ENCODE measurements at places on chromosomes 12 and 14. TPM values are rescaled to one million over a fixed set of nuclear protein-coding genes. Genes with fewer than 3 reads are reported as not detected.
A peak's percentile ranks its signal among the peaks of the same experiment; 100 is the strongest.

PPFIA2 gene
- total RNA-seq: 0.83 TPM

PIANP gene
- 0.18 TPM for total RNA-seq

LTBR gene
- total RNA-seq: 122 TPM

CEBPE gene
- total RNA-seq: 0.32 TPM

DNA sequence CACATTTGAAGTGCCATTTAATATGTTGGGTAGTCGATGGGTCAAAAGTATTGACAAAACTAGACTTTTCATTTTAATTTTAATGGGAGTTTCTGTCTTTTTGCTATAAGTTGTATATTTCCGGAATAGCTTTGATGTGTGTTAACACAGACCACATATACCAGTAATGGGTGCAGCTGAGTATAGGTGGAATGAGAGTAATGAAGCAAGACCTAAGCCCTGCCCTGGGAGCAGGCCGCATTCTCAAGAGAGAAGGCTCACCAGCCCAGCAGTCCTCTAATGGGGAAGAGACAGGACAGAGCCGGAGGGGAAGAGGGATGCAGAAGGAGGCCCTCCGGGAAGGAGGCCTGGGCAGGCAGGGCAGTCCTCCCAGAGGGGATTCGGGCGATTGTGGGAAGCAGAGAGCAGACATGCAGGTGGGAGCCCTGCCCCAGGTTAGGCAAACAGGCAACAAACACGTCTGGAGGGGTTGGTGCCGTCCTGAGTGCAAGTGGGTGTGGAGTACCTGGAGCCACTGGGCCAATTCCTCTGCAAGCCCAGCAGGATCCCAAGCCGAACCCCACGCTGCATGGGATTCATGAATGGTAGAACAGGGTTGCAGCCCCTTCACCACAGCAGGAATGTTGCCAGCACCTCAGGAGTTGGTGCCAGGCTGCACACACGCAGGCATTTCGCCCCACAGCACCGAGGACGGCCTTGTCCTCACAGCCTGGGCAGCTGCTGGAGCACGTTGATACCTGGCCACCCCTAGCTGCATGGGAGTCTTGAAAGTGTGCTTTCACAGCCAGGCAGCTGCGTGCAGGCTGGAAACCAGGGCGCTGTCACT is 7.8 kb downstream of the CKB start:
- H3K27ac ChIP-seq: peak overlapping the region; percentile 36
- H3K4me1 ChIP-seq: peaks cover 57% of the 10 kb centered on the region
- H3K27me3 ChIP-seq: no peaks in the 10 kb centered on the region
- DNase-seq: peak; percentile 37
- peaks cover 21% of the 10 kb centered on the region for H3K36me3 ChIP-seq

DNA sequence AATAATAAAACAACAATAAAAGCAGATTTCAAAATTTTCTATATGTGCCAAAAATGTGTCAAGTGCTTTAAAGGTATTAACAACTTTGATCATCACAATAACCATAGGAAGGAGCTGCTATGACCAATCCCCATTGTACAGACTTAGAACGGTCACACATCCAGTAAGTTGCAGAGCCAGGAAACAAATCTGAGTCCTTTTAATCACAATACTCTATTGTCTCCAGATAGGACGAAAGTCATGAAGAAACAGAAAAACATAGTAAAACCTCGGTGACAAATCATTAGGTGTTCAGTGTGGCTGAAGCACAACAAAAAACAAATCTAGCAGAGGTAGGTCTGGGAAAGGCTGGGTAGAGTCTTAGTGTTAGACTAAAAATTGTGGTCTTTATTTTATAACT is 178.8 kb downstream of the GRIP1 start:
- DNase-seq: no peak
- H3K4me3 ChIP-seq: no peak overlapping the region
- no peaks in the 10 kb centered on the region for H3K4me1 ChIP-seq
- H3K27ac ChIP-seq: no peak overlapping the region
- no peaks in the 10 kb centered on the region for H3K27me3 ChIP-seq
- no peaks in the 10 kb centered on the region for H3K36me3 ChIP-seq

DNA sequence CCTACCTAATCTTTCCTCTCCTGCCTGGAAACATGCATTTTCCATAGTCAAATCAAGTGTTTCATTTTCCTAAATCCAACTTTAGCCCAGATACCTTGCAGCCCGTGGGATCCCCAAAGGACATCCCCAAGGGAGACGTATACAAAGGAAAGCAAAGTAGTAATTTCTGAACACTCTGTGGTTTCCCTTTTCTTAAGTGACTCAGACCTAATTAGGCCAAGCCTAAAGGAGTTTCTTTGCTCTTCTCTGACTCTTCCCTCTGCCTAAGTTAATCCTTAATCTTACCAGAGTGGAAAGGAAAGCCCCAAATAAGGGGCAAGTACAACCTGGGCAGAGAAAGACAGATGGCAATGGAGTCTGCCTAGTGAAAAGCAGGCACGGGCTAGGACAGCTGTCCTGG is 250.3 kb downstream of the SPTSSA start:
- peaks cover 6% of the 10 kb centered on the region for H3K27me3 ChIP-seq
- no peak overlapping the region for H3K27ac ChIP-seq
- no peaks in the 10 kb centered on the region for H3K4me1 ChIP-seq
- no peaks in the 10 kb centered on the region for H3K36me3 ChIP-seq

DNA sequence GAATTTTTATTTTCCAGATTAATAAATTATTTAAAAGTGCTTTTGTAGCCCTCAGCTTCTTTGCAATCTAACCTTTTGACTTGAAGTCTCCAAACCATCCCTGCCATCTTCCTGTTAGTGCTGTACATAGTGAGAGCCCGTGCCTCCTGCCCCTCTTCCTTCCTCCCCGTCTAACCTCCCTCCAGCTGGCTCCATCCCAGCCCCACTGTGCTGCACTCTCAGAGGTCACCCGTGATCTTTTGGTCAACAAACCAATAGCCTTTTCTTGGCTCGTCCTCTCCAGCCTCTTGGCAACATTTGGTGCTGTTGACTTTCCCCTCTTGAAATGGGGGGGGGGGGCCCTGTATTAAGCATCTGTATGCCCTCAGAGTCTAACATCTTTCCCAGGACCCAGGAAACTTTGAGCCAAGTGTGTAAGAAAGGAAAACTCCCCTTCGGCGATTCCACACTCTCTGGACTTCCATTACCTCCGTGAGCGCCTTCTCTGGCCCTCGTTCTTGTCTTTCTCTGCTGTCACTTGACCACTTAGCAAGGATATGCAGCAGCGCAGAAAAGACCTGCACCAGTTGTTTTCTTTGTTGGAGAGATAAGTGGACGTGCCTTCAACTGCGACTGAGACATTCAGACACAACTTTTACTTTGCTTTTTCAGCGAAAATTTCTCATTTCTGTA is 44.1 kb downstream of the FBXW8 start:
- no peak overlapping the region for H3K4me3 ChIP-seq
- H3K27me3 ChIP-seq: no peaks in the 10 kb centered on the region
- DNase-seq: peak; percentile 48
- H3K4me1 ChIP-seq: no peaks in the 10 kb centered on the region

DNA sequence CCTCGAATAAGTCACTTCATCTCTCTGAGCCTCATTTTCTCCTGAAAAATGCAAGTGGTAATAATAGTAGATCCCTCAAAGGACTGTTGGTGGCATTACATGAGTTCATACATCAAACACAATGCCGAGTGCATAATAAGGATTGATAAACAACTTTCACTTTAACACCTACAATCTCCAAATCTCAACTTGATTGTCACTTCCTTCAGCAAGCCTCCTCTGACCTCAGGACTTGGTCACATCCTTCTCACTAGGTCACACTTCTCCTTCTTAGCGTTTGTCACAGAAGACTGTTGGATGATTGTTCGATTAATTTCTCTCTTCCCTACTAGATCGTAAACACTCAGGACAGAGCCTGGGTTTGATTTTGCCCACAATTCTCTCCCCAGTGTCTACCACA is 7.9 kb upstream of the PRKAB1 start:
- H3K27ac ChIP-seq: no peak overlapping the region
- no peaks in the 10 kb centered on the region for H3K4me1 ChIP-seq
- H3K27me3 ChIP-seq: no peaks in the 10 kb centered on the region
- no peak for DNase-seq
- no peak overlapping the region for H3K4me3 ChIP-seq

GRCh38 chr12:122265886-122266229 is 436 bp downstream of the VPS33A start:
- peak overlapping the region; percentile 99 for H3K4me3 ChIP-seq
- no peak for DNase-seq
- H3K27ac ChIP-seq: peak overlapping the region; percentile 93
- H3K36me3 ChIP-seq: peaks cover 33% of the 10 kb centered on the region

GRCh38 chr12:42326541-42327226 is 717 bp downstream of the PPHLN1 start:
- H3K4me1 ChIP-seq: peaks cover 24% of the 10 kb centered on the region
- DNase-seq: no peak
- H3K36me3 ChIP-seq: peaks cover 20% of the 10 kb centered on the region
- H3K4me3 ChIP-seq: peak overlapping the region; percentile 81
- H3K27ac ChIP-seq: peak overlapping the region; percentile 87

GRCh38 chr12:88763536-88764100 is 183.3 kb upstream of the KITLG start:
- DNase-seq: no peak
- H3K4me1 ChIP-seq: no peaks in the 10 kb centered on the region
- no peaks in the 10 kb centered on the region for H3K36me3 ChIP-seq
- H3K4me3 ChIP-seq: no peak overlapping the region
- H3K27me3 ChIP-seq: no peaks in the 10 kb centered on the region
- H3K27ac ChIP-seq: no peak overlapping the region

DNA sequence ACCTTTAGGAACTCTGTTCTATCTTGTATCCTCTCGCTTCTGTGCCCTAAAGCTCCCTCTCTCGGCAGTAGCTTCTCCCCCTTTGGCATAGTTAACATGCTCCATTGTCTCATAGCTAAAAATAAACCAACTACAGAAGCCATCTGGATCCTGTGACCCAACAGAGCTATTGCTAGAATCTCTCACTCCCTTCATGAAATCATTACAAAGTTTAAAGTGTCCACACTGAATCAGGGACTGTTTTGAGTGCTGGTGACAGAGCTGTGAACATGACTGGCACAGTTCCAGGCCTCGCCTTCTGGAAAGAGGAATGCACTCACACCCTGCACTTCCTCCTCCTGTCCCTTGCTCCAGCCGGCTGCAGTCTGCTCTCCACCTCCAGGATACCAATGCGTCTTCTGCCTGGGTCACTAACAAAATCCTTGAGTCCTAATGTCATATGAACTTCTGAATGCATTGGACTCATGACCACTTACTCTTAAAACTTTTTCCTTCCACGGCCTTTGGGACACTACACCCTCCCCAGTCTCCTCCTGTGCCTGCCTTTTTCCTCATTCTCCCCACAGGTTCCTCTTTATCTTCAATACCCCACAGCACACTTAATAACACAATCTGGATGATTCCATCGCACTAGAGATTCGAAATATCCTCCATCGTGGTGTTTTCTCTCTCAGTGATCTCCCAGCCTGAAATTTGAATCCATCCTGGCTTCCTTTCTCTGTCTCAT is 13.2 kb downstream of the PLBD1 start:
- peak; percentile 94 for DNase-seq
- peak overlapping the region; percentile 69 for H3K27ac ChIP-seq
- H3K4me1 ChIP-seq: peaks cover 24% of the 10 kb centered on the region
- H3K36me3 ChIP-seq: no peaks in the 10 kb centered on the region
- no peaks in the 10 kb centered on the region for H3K27me3 ChIP-seq
- H3K4me3 ChIP-seq: peak overlapping the region; percentile 7

DNA sequence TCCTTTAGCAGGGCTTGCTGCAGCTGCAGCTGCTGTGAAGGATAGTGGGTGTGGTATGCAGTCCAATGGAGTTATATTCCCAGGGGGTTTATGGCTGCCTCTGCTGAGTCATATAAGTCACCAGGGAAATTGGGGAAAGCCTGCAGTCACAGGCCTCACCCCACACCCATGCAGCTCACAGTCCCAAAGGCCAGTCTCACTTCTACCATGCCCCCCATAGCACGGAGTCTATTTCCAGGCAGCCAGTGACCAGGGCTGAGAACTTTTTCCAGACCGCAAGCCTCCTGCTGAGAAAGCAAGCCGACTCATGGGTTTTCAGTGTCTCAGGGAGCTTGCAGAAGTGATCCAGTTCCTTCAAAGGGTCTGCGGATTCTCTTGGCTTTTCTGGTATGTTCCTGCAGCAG is 322.4 kb upstream of the CLEC14A start:
- H3K4me3 ChIP-seq: no peak overlapping the region
- no peaks in the 10 kb centered on the region for H3K36me3 ChIP-seq
- no peaks in the 10 kb centered on the region for H3K27me3 ChIP-seq
- no peak for DNase-seq
- no peak overlapping the region for H3K27ac ChIP-seq
- H3K4me1 ChIP-seq: no peaks in the 10 kb centered on the region

DNA sequence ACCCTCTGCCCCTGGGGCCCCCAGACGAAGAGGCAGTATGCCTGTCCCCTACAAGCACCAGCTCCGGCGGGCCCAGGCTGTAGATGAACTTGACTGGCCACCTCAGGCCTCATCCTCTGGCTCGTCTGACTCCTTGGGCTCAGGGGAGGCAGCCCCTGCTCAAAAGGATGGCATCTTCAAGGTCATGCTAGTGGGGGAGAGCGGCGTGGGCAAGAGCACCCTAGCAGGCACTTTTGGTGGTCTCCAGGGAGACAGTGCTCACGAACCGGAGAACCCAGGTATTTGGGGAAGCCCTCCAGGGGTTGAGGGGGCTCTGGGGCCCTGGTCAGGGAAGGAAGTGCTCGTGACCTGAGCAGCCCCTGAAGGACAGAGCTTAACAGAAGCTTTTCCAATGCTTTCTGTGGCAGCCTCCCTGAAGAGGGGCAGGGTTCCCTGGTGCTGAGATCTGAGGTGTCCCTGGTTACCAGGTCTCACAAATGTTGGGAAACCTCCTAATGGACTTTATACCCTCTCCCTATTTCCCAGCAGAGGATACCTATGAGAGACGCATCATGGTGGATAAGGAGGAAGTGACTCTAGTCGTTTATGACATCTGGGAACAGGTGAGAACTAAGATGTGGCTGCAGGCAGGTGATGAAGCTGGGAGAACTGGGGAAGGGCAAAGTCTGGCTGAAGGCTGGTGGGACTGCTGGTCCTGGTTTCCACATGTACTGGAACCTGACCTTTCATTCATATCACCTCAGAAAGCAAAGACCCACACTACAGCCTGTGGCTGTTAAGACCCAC is 1.9 kb downstream of the REM2 start:
- H3K4me1 ChIP-seq: peaks cover 26% of the 10 kb centered on the region
- DNase-seq: no peak
- no peaks in the 10 kb centered on the region for H3K27me3 ChIP-seq

- H3K4me1 ChIP-seq: no peaks in the 10 kb centered on the region
- H3K27ac ChIP-seq: no peak overlapping the region
- no peak overlapping the region for H3K4me3 ChIP-seq
- no peak for DNase-seq
Measured at GRCh38 chr12:99804715-99805114, 157.2 kb downstream of the GARIN6 start.

- no peaks in the 10 kb centered on the region for H3K27me3 ChIP-seq
- H3K4me3 ChIP-seq: no peak overlapping the region
- H3K4me1 ChIP-seq: peaks cover 54% of the 10 kb centered on the region
- peak; percentile 86 for DNase-seq
Measured at GRCh38 chr14:59215322-59215721, 26.9 kb downstream of the DAAM1 start.

GRCh38 chr12:120844768-120845449 is 59.2 kb downstream of the SPPL3 start:
- H3K4me1 ChIP-seq: peaks cover 51% of the 10 kb centered on the region
- H3K27ac ChIP-seq: no peak overlapping the region
- DNase-seq: no peak
- no peak overlapping the region for H3K4me3 ChIP-seq

- no peaks in the 10 kb centered on the region for H3K36me3 ChIP-seq
- no peak for DNase-seq
- H3K27me3 ChIP-seq: no peaks in the 10 kb centered on the region
- H3K27ac ChIP-seq: no peak overlapping the region
- no peaks in the 10 kb centered on the region for H3K4me1 ChIP-seq
- H3K4me3 ChIP-seq: no peak overlapping the region
Measured at GRCh38 chr12:102643879-102644575, 163.7 kb upstream of the IGF1 start.

Data from lower lobe of right lung (tissue), 2 donors.